ENCODE measurements at places on chromosomes 13 and 19.

DNA sequence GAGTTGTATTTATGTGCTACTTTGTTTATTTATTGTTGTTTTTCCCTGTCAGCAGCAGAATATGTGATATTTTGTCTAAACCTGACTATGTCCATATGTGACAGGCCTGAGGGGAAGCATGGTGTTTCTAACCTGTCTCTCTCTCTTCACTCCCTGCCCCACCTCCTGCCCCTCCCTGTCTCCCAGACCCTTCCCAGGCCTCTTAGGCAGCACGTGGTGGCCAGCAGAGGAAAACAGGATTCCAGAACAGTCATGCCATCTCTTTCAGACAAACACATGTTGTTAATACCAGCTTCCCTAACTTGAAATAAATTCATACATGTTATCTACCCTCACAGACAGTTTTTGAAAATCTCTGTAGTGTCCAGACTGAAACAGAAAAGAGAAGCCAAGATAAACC, 31.0 kb upstream of the ATP11A start:
- no peak for DNase-seq

- DNase-seq: no peak
These were observed 94.8 kb upstream of the SOX1 start for GRCh38 chr13:111971891-111972780.

DNA sequence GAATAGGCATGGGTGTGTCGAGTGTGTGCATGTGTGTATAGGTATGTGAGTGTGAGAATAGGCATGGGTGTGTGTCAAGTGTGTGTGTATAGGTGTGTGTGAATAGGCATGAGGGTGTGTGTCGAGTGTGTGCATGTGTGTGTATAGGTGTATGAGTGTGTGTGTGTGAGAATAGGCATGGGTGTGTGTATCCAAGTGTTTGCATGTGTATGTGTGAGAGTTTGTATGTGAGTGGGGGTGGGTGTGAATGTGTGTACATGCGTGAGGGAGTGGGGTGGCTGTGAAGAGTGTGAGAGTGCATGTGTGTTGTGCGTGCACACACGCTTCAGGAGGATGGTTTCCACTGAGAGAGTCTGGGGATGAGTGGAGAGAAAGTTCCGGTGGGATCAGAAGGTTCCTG, 13.5 kb downstream of the EVI5L start:
- no peak for DNase-seq

DNA sequence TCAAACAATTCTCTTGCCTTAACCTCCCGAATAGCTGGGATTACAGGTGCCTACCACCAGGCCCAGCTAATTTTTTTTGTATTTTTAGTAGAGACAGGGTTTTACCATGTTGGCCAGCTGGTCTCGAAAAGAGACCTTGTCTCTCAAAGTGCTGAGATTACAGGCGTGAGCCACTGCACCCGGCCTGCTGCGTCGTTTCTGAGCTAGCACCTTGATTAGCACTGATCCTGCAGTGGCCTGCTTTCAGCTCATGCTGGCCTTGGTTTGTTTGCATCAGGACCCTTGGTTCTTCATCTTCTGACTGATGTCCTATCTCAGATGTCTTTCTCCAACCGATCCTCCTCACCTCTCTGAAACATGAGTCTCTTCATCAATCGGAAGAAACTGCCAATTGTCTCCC, 4.9 kb upstream of the TFDP1 start:
- DNase-seq: no peak

DNA sequence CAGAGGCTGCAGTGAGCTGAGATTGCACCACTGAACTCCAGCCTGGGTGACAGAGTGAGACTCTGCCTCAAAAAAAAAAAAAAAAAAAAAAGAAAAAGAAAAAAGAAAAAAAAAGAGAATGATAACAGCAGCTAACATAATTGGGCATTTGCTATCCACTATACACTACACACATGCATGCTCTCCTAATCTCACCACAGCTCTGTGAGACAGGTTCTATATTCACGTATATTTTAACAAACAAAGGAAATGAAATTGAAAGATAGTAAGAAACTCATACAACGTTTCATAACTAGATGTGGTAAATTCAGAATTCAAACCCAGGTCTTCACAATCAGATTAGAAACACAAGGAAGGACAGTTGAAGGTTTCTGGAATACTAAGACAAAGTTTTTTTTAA, 265.7 kb downstream of the DIAPH3 start:
- DNase-seq: no peak

DNA sequence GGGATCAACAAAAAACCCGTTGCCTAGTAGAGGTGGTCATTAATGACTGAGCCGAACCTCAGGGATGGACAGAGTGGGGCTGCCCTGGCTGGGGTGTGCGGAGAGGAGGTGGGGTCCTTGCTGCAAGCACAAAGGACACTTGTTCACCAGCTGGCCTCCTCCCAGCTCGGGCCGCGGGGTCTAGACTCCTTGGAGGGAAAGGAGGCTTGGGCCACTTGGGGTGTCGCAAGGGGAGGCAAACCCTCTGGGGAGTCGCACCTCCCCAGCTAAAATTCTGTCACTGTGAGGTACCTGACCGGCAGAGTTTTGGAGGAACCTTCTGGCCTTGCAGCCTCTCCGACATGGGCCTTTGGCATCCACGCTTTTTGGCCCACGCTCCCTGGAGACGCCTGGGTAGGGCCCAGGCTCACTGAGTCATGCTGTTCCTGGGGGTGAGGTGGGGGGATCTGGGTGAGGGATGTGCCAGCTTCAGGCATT, 8.2 kb downstream of the KLHL26 start:
- no peak for DNase-seq

DNA sequence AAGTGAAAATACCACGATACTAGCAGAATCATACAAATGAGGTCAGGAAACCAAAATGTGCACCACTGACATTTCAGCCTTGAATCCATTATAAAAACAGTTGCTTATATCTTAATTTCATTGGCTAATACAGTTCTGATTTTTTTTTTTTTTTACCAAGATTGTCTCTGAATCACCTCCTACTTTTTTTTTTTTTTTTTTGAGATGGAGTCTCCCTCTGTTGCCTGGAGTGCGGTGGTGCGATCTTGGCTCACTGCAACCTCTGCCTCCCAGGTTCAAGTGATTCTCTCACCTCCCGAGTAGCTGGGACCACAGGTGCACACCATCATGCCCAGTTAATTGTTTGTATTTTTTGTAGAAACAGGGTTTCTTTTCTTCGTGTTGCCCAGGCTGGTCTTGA, 270.2 kb downstream of the LMO7 start:
- DNase-seq: no peak

All from activated naive CD4-positive, alpha-beta T cell treated with anti-CD3 and anti-CD28 coated beads, Interleukin-2, amount 50 U/mL, for 16 hours (primary cell).